ENCODE measurements at places on chromosomes 7 and 10.

DNA sequence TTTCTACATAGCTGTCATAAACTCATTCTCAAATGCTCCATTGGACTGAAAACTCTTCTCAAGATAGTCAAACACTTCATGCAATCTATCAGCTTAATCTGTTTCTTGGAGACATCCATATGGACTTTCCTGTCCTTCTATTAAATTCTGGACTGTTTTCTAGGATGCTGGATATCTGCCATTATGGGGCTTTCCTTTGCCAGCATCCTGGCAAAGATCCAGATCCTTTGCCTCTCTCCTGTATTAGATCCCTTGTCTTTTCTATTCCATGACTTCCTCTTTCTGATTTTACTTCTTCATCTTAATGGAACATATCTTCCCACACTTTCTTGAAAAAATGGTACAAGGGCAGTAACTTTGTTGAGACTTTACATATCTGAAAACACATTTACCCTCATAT is 35.9 kb upstream of the SKAP2 start:
- no peaks in the 10 kb centered on the region for H3K27me3 ChIP-seq
- H3K4me1 ChIP-seq = peaks cover under 1% of the 10 kb centered on the region

GRCh38 chr10:79296431-79296830 is 50.8 kb upstream of the PPIF start:
- H3K4me3 ChIP-seq = peak overlapping the region; percentile 28
- DNase-seq = no peak
- H3K27me3 ChIP-seq = peaks cover 26% of the 10 kb centered on the region

GRCh38 chr10:48821111-48821510 is 118.5 kb downstream of the LRRC18 start:
- no peak overlapping the region for H3K27ac ChIP-seq
- peaks cover 3% of the 10 kb centered on the region for H3K27me3 ChIP-seq
- no peak for DNase-seq
- no peaks in the 10 kb centered on the region for H3K36me3 ChIP-seq

DNA sequence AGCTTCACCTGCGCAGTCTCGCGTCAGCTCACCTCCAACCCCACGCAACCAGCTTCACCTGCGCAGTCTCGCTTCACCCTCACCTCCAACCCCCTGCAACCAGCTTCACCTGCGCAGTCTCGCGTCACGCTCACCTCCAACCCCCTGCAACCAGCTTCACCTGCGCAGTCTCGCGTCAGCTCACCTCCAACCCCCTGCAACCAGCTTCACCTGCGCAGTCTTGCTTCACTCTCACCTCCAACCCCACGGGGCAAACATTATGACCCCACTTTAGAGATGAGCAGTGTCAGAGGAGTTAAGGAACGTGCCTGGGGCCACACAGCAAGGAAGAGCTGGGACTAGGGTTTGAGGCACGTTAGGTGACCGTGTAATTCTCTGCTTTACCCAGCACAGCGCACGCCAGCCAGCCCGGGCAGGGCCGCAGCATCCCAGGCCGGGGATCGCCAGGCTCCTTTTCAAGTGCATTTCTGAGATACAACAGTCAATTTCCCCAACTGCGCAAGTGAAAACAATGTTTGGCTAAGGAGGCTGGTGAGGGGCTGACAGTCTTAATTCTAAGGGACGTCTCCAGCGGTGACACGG is 22.6 kb upstream of the PDGFA start:
- H3K36me3 ChIP-seq = no peaks in the 10 kb centered on the region
- no peak overlapping the region for H3K27ac ChIP-seq
- H3K27me3 ChIP-seq = peaks cover 7% of the 10 kb centered on the region
- H3K4me3 ChIP-seq = no peak overlapping the region

DNA sequence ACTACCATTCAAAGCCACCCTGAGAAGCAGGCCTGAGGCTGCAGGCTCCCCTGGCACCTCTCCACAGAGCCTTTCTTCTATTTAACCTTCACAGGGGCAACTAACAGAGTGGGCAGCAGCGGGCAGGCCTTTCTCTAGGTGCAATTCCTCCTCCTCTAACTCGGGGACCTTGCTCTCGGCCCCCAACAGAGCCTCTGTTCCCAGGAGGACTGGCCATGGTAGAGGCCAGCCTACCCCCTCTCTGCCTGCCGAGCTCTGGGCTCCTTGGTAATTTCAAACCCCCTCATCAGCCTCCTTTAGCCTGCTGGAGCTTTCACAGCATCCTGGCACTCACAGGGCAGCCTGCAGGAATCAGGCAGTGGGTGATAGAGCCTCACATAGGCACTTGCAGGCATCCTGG is 920.8 kb upstream of the ZNF722 start:
- H3K4me3 ChIP-seq = no peak overlapping the region
- peaks cover 12% of the 10 kb centered on the region for H3K36me3 ChIP-seq
- no peaks in the 10 kb centered on the region for H3K4me1 ChIP-seq
- no peak for DNase-seq
- peaks cover 7% of the 10 kb centered on the region for H3K27me3 ChIP-seq
- no peak overlapping the region for H3K27ac ChIP-seq

- H3K4me3 ChIP-seq = no peak overlapping the region
- DNase-seq = no peak
- H3K27me3 ChIP-seq = peaks cover 2% of the 10 kb centered on the region
- no peaks in the 10 kb centered on the region for H3K4me1 ChIP-seq
- H3K27ac ChIP-seq = no peak overlapping the region
These were observed 1163.4 kb downstream of the CNTNAP2 start for GRCh38 chr7:147279964-147280374.

- no peak overlapping the region for H3K27ac ChIP-seq
- no peaks in the 10 kb centered on the region for H3K27me3 ChIP-seq
- DNase-seq = no peak
These were observed 1.4 kb upstream of the CDCA7L start for GRCh38 chr7:21947056-21947455.

DNA sequence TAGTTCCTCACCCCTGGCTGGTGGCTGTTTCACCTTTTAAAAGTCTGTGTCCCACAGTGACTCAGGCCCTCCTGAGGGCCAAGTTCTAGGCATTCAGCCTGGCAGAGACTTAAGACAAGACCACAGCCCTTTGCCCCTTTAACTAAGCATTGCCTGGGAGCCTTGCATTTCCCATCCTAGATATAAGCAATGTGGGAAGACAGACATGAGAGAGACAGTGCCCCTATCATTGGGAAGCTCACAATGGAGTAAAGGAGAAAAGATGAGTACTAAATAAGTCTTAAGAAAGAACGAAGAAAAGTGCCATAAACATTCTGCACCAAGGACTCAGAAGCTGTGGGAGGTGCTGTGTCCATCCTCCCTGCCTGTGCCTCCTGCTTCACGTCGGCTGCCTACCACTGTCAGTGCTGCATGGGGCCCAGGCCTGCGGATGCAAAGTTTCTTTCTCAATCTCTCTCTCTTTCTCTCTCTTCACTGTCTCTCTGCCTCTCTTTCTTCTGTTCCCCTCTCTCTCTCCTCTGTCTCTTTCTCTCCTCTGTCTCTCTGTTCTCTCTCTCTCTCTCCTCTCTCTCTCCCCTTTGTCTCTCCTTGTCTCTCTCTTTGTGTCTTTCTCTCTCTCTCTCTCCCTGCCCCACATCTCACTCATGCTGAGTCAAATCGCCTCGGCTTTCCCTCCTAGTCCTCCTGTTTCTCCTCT is 21.5 kb downstream of the GPRIN2 start:
- H3K36me3 ChIP-seq = no peaks in the 10 kb centered on the region
- no peak overlapping the region for H3K27ac ChIP-seq
- H3K27me3 ChIP-seq = peaks cover under 1% of the 10 kb centered on the region
- no peaks in the 10 kb centered on the region for H3K4me1 ChIP-seq
- no peak for DNase-seq

- H3K27ac ChIP-seq = no peak overlapping the region
- no peaks in the 10 kb centered on the region for H3K27me3 ChIP-seq
- peaks cover 14% of the 10 kb centered on the region for H3K4me1 ChIP-seq
These were observed 50.5 kb upstream of the HBP1 start for GRCh38 chr7:107118109-107118900.

DNA sequence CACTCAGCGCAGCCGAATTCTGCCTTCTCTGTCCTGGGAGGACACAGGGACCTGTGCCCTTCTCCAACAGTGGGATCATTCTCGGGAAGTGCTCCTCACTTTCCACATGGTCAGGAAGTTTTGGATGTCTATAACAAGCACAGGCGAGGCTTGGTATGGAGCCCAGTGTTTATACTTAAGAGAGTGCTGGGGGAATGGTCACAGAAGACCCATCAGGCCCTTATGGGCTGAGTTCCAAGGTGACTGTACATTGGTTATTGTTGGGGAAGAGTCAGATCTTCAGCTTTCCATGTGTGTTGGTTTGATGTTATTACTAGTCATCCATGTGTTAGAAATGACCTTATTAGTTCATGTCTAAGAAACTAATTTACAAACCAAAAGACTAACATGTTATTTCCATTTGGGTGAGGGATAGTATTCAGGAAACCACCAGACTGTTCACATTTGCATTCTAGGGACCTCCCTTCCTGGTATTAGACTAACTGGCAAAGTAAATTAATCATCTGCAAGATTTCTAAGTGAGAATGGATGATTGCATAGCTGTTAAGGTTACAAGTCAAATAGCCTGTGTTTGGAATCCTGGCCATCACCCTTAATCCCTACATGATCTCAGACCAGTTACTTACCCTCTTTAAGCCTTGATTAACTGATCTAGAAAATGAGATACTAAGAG is 834.2 kb downstream of the LRMDA start:
- DNase-seq = no peak
- H3K4me1 ChIP-seq = peaks cover 3% of the 10 kb centered on the region
- no peak overlapping the region for H3K27ac ChIP-seq

- DNase-seq = no peak
- H3K4me3 ChIP-seq = no peak overlapping the region
- H3K4me1 ChIP-seq = no peaks in the 10 kb centered on the region
- H3K36me3 ChIP-seq = no peaks in the 10 kb centered on the region
- no peak overlapping the region for H3K27ac ChIP-seq
- peaks cover 1% of the 10 kb centered on the region for H3K27me3 ChIP-seq
These were observed 119.3 kb upstream of the ACBD5 start for GRCh38 chr10:27359792-27360355.

DNA sequence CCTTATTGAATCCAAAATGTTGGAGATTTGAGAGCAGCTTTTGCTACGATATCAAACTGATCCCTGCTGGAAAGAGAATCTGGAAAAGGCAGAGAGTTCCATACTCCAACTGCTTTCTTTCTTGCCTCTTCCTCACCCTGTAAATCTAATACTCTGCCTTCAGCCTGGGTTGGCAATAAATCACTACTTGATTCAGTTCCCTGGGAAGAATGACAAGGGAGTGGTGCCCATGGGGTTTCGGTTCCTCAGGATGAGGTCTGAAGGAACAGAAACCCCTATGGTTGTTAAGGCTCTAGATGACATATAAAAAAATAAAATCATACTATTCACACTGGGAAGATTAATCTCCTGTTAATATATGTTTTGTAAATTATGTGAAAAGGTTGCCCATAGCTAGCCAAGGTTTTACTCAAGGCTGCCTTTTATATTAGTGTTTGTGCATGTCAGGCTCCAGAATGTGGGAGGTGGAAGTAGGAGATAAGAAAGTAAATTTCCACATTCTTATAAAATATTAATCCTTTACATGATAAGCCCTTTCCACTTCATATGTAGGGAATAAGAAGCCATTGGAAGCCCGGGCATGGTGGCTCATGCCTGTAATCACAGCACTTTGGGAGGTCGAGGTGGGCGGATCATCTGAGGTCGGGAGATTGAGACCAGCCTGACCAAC is 106.2 kb upstream of the CACNA2D1 start:
- no peak overlapping the region for H3K4me3 ChIP-seq
- no peak overlapping the region for H3K27ac ChIP-seq
- DNase-seq = no peak
- no peaks in the 10 kb centered on the region for H3K4me1 ChIP-seq
- H3K36me3 ChIP-seq = no peaks in the 10 kb centered on the region

DNA sequence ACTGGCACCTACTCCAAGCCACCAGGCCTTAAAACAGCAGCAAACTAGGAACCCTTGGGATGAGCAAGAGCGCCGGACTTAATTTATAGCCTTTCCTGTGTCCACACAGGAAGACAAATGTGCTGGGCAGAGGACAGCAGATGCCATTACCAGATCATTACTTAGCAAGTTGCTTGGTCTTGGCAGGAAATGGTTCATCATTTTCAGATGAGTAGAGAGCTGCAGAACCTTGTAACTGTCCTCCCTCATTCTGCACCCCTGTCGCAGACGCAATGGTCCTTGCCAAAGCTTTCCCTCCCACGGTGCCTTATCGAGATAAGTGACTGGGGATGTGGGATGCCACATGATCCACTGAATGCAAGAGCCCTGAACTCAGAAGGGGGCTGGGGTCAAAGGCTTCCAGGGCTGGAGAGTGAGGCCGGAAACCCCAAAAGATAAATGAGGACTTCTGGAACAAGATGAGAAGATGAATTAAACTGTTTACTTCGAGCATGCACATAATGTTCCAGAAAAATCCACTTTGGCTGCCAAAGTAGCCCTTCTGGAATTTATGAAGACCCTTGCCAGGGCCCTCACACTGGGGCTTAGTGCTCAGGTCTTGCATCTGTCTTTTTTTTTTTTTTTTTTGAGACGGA is 145.6 kb upstream of the ZNF32 start:
- H3K4me1 ChIP-seq = peaks cover 12% of the 10 kb centered on the region
- no peaks in the 10 kb centered on the region for H3K27me3 ChIP-seq
- H3K27ac ChIP-seq = no peak overlapping the region
- H3K36me3 ChIP-seq = no peaks in the 10 kb centered on the region
- no peak overlapping the region for H3K4me3 ChIP-seq

- DNase-seq = no peak
- H3K27me3 ChIP-seq = no peaks in the 10 kb centered on the region
- no peak overlapping the region for H3K4me3 ChIP-seq
- no peaks in the 10 kb centered on the region for H3K36me3 ChIP-seq
These were observed 280.5 kb downstream of the POM121L12 start for GRCh38 chr7:53315981-53316380.

DNA sequence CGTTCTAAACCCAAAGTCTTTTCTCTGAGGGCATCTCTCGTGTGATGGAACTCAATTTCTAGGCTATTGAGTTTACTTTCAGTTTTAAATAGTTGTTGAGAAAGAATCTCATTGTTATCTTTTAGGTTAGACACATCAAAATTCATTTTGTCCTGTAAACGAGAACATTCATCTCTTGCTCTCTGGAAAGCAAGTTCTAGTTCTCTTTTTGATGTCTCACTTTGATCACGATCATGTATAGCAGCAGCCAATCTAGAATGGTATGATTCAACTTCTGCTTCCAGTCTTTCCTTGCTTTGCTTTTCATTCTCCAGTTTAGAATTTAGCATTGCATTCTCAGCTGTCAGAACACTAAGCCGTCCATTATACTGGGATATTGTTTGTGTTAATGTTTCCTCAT is 65.1 kb downstream of the ANKRD26 start:
- no peak for DNase-seq
- H3K27ac ChIP-seq = no peak overlapping the region
- peaks cover 2% of the 10 kb centered on the region for H3K36me3 ChIP-seq
- peaks cover 10% of the 10 kb centered on the region for H3K4me1 ChIP-seq
- H3K4me3 ChIP-seq = no peak overlapping the region
